ENCODE measurements at places on chromosomes 6 and 20. TPM values are rescaled to one million over a fixed set of nuclear protein-coding genes. Genes with fewer than 3 reads are reported as not detected.

ITPA gene
- total RNA-seq: 39.9 TPM

DEFB114 gene
- total RNA-seq: not detected

SGK2 gene
- not detected for total RNA-seq

MCCD1 gene
- not detected for total RNA-seq

PACRG gene
- 0.12 TPM for total RNA-seq

PTCHD4 gene
- total RNA-seq: 2.5 TPM

IRAK1BP1 gene
- total RNA-seq: 1.3 TPM

VTA1 gene
- 38.2 TPM for total RNA-seq

PACSIN1 gene
- total RNA-seq: 0.09 TPM

RIPPLY2 gene
- not detected for total RNA-seq

SALL4 gene
- 0.09 TPM for total RNA-seq

AGER gene
- total RNA-seq: 0.82 TPM

TAGAP gene
- not detected for total RNA-seq

DDO gene
- 1.3 TPM for total RNA-seq

C6orf58 gene
- total RNA-seq: 0.35 TPM

DNAH8 gene
- not detected for total RNA-seq

LAMA4 gene
- 170 TPM for total RNA-seq

CST7 gene
- total RNA-seq: not detected

MOXD1 gene
- 27.5 TPM for total RNA-seq

GPR63 gene
- 0.47 TPM for total RNA-seq
